ENCODE measurements at places on chromosomes 7 and 10.

DNA sequence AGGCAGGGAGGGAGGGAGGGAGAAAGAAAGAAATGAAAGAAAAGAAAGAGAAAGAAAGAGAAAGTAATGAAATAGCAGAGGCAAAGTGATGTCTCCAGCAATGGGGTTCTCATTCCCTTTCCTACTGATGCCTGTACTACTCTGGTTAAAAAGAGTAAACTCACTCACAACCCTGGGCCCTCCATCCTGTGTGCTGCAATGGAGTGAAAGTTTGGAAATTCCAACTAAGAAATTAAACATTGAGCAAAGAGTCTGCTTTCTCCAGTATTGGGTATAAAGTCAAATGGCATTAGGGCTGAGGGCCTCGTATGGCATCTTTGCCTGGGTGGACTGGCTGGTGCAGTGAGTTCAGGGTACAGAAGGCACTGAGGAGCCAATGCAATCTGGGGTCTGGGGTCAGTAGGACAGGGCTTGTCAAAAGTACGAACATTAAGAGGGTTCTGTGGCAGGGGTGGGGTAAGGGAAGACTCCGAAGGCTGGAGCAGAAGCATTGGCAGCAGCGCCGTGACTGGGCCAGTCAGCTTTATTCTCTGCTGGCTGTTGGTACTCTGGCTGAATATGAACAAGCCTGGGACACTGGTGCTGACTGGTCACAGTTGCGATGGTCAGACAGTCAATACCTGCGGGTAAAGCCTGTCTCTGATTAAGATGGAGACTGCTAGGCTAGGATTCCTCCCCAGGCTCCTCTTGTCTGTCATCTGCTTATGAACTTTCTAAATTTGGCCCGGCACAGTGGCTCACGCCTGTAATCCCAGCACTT, 24.1 kb upstream of the TNS3 start:
- DNase-seq = no peak

DNA sequence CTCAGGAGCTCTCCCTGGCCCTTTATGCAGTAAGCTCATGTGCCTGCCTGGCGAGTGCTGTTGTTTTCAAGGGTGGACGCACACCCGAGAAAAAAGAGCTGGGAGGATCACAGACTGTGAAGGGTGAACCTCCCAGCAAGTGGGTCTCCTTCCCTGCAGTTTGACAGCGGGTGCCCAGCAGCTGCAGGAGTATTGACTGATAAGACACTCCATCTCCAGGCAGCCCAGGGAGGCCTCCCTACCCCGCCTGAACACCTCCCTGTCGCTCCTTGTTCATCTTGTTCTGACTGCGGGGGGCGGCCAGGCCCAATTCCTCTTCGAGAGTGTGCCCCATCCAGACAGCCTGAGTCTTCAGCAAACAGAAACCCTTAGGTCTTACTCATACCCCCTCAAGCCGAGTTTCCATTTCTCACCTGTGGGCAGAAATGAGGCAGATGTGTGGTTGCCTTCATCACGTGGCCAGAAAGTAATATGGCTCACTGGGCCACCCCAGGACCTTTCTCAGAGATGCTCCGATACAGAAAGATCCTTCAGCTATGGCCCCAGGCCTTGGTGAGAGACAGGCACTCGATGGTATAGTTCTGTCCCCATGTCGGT, 17.2 kb downstream of the MDH2 start:
- DNase-seq = no peak

GRCh38 chr7:142329062-142329790, 71.4 kb upstream of the PRSS58 start:
- no peak for DNase-seq

- DNase-seq = peak; percentile 65
Observed at GRCh38 chr7:832167-832967, at the start of gene SUN1. Gene SUN1 (plus strand): TSS chr7:832476. CDS start chr7:832525, 49 bp downstream.

DNA sequence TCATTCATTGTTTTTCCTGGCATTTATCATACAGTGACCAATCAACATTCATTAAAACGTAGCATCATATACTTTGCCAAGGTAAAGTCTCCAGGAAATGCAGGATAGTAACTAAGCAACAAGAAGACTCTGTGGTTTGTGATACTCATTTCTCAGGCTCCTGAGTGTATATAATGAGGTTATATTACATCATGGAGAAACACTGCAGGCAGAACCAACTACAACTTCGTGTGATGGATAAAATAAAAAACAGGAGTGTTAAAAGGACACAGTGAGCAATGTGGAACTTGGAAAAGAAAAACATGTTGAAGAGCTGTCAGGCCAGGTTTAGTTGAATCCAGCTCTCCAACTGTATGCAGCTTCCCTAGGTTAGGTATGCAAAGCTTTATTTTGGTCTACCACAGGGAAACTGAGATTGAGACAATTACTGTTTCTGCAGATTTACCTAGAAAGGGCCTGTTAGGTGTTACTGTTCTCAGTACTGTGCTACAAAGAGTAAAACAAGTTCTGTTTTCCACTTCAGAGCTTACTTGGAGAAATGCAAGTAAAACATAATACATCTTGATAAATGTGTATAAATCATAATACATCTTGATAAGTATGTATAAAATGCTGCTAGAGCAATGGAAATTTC, 7.8 kb upstream of the CCNY start:
- peak; percentile 59 for DNase-seq
